ENCODE measurements at places on chromosomes 7 and 10.

- H3K4me1 ChIP-seq: peaks cover 3% of the 10 kb centered on the region
- no peak overlapping the region for H3K4me3 ChIP-seq
- no peaks in the 10 kb centered on the region for H3K27me3 ChIP-seq
- H3K27ac ChIP-seq: no peak overlapping the region
- H3K36me3 ChIP-seq: no peaks in the 10 kb centered on the region
- DNase-seq: no peak
Measured at GRCh38 chr10:77844177-77844576, 82.4 kb downstream of the DLG5 start.

GRCh38 chr10:11901833-11902475 is 78.8 kb downstream of the PROSER2 start:
- no peaks in the 10 kb centered on the region for H3K4me1 ChIP-seq
- no peaks in the 10 kb centered on the region for H3K36me3 ChIP-seq
- H3K27me3 ChIP-seq: no peaks in the 10 kb centered on the region
- no peak for DNase-seq

DNA sequence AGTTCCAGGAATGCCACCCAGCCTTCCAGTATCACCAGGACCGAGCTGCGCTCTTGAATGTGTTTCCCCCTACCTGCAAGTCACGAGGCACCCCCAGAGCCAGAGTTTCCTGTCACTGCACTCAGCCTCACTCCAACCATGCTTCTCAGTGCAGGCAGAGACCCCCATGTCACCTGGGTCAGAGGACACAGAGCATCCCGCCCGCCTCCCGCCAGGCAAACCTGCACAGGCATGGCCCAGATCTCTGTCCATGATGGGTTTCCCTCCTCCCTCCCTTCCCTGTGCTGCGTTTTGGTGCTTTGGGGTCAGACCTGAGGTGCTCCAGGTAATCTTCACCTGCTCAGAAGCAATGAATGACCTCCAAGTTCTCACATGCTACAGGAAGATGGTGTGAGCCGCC is 3.1 kb upstream of the RET start:
- H3K27ac ChIP-seq: no peak overlapping the region
- peaks cover 19% of the 10 kb centered on the region for H3K27me3 ChIP-seq
- H3K4me3 ChIP-seq: no peak overlapping the region
- H3K36me3 ChIP-seq: no peaks in the 10 kb centered on the region

- no peak for DNase-seq
- H3K4me3 ChIP-seq: no peak overlapping the region
- H3K36me3 ChIP-seq: no peaks in the 10 kb centered on the region
- peaks cover 2% of the 10 kb centered on the region for H3K27me3 ChIP-seq
- no peaks in the 10 kb centered on the region for H3K4me1 ChIP-seq
Measured at GRCh38 chr7:21656796-21657195, 114.0 kb downstream of the DNAH11 start.

GRCh38 chr10:62961951-62962523 is 145.9 kb upstream of the EGR2 start:
- peaks cover 27% of the 10 kb centered on the region for H3K27me3 ChIP-seq
- H3K4me1 ChIP-seq: no peaks in the 10 kb centered on the region
- H3K36me3 ChIP-seq: no peaks in the 10 kb centered on the region
- no peak overlapping the region for H3K27ac ChIP-seq

- no peaks in the 10 kb centered on the region for H3K36me3 ChIP-seq
- H3K27ac ChIP-seq: no peak overlapping the region
- H3K4me1 ChIP-seq: peaks cover 3% of the 10 kb centered on the region
- no peak for DNase-seq
- H3K4me3 ChIP-seq: no peak overlapping the region
- no peaks in the 10 kb centered on the region for H3K27me3 ChIP-seq
Measured at GRCh38 chr7:28065308-28065707, 115.3 kb downstream of the JAZF1 start.

GRCh38 chr10:11065567-11065966 is 47.9 kb downstream of the CELF2 start:
- no peak for DNase-seq
- no peaks in the 10 kb centered on the region for H3K36me3 ChIP-seq
- no peaks in the 10 kb centered on the region for H3K4me1 ChIP-seq
- H3K27me3 ChIP-seq: no peaks in the 10 kb centered on the region

- no peak overlapping the region for H3K27ac ChIP-seq
- no peak overlapping the region for H3K4me3 ChIP-seq
- H3K36me3 ChIP-seq: no peaks in the 10 kb centered on the region
- no peaks in the 10 kb centered on the region for H3K27me3 ChIP-seq
Measured at GRCh38 chr7:149093228-149093627, 2.7 kb upstream of the ZNF786 start.

- peaks cover 5% of the 10 kb centered on the region for H3K27me3 ChIP-seq
- H3K4me3 ChIP-seq: no peak overlapping the region
- no peaks in the 10 kb centered on the region for H3K36me3 ChIP-seq
- peaks cover under 1% of the 10 kb centered on the region for H3K4me1 ChIP-seq
- H3K27ac ChIP-seq: no peak overlapping the region
Measured at GRCh38 chr7:95590387-95591248, 5.7 kb downstream of the PDK4 start.

DNA sequence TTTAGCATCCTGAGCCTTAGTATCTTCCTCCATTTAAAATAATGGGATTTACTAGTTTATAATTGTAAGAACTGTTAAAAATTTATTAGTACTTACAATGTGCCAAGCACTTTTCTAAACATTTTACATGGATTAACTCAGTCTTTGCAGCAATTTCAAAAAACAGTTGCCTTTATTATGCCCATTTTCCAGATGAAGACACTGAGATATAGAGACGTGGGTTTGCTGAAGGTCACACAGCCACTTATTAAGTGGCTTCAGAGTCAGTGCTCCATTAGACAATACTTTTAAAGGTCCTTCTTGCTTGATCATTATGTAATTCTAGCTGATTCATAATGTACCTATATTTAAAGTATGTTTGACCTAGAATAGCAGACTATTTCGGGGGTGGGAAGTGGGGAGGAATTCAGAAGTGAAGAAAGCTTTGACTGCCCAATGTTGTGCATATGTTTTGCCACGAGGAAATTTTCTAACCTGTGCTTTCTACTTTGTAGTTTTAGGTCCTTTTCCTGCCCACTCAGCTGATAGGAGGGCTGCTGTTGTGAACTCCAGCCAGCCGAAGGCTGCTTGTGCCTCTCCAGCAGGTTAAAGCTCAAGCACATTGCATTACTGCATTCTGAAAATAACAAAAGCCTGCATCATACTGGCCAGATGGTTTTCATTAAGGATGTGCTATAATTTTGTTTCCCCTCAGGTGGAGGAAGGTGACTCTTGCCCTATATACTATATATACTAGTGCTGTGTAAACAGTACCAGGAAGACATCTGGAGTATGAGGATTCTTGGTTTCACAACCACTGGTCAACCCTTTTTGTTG is 4.3 kb downstream of the PLEKHA8 start:
- H3K27ac ChIP-seq: no peak overlapping the region
- no peaks in the 10 kb centered on the region for H3K27me3 ChIP-seq
- no peak for DNase-seq
- peaks cover 2% of the 10 kb centered on the region for H3K4me1 ChIP-seq
- H3K4me3 ChIP-seq: no peak overlapping the region

- peaks cover 5% of the 10 kb centered on the region for H3K27me3 ChIP-seq
- no peak for DNase-seq
- H3K4me1 ChIP-seq: no peaks in the 10 kb centered on the region
- H3K4me3 ChIP-seq: no peak overlapping the region
- H3K36me3 ChIP-seq: no peaks in the 10 kb centered on the region
Measured at GRCh38 chr10:71309919-71310318, 9.1 kb upstream of the SLC29A3 start.

GRCh38 chr7:1543826-1544177 is 12.2 kb downstream of the TMEM184A start:
- no peaks in the 10 kb centered on the region for H3K4me1 ChIP-seq
- no peak for DNase-seq
- no peak overlapping the region for H3K27ac ChIP-seq
- no peaks in the 10 kb centered on the region for H3K36me3 ChIP-seq
- H3K27me3 ChIP-seq: no peaks in the 10 kb centered on the region

GRCh38 chr10:114526504-114527238 is 122.4 kb upstream of the AFAP1L2 start:
- peak; percentile 95 for DNase-seq
- H3K27me3 ChIP-seq: no peaks in the 10 kb centered on the region
- peaks cover 6% of the 10 kb centered on the region for H3K36me3 ChIP-seq
- H3K27ac ChIP-seq: peak overlapping the region; percentile 99

- H3K27me3 ChIP-seq: peaks cover 6% of the 10 kb centered on the region
- no peak for DNase-seq
- no peaks in the 10 kb centered on the region for H3K4me1 ChIP-seq
- no peak overlapping the region for H3K27ac ChIP-seq
- no peak overlapping the region for H3K4me3 ChIP-seq
- H3K36me3 ChIP-seq: no peaks in the 10 kb centered on the region
Measured at GRCh38 chr10:76882796-76883195, 754.8 kb downstream of the KCNMA1 start.

DNA sequence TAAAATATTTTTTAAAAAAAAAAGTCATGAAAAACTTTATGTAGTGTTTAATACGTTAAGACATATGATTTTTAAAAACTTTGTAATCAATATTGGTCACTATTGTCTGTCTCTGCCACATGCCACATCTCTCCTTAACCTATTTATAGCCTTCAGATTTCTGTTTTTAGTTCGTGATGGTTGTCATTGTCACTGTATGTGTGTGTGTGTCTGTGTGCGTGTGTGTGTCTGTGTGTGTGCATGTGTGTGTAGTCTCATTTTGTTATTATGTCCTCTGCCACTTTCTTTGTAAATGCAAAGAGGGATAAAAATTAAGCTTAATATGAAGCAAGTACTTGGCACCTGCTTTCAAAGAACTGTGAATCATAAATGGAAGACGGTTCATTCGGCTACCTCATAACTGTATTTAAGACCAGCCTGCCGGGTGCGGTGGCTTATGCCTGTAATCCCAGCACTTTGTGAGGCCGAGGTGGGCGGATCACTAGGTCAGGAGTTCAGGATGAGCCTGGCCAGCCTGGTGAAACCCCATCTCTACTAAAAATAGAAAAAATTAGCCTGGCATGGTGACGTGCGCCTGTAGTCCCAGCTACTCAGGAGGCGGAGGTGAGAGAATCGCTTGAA is 354.0 kb downstream of the ARL4A start:
- H3K4me3 ChIP-seq: no peak overlapping the region
- no peak overlapping the region for H3K27ac ChIP-seq
- no peaks in the 10 kb centered on the region for H3K36me3 ChIP-seq
- H3K4me1 ChIP-seq: no peaks in the 10 kb centered on the region

GRCh38 chr10:122073508-122073907 is 84.5 kb downstream of the TACC2 start:
- peaks cover 3% of the 10 kb centered on the region for H3K27me3 ChIP-seq
- H3K4me1 ChIP-seq: no peaks in the 10 kb centered on the region
- H3K36me3 ChIP-seq: no peaks in the 10 kb centered on the region
- no peak overlapping the region for H3K27ac ChIP-seq
- DNase-seq: no peak

GRCh38 chr7:90607196-90607595 is 11.1 kb downstream of the CDK14 start:
- no peak overlapping the region for H3K4me3 ChIP-seq
- H3K4me1 ChIP-seq: no peaks in the 10 kb centered on the region
- H3K27me3 ChIP-seq: peaks cover 37% of the 10 kb centered on the region
- no peaks in the 10 kb centered on the region for H3K36me3 ChIP-seq
- no peak overlapping the region for H3K27ac ChIP-seq

DNA sequence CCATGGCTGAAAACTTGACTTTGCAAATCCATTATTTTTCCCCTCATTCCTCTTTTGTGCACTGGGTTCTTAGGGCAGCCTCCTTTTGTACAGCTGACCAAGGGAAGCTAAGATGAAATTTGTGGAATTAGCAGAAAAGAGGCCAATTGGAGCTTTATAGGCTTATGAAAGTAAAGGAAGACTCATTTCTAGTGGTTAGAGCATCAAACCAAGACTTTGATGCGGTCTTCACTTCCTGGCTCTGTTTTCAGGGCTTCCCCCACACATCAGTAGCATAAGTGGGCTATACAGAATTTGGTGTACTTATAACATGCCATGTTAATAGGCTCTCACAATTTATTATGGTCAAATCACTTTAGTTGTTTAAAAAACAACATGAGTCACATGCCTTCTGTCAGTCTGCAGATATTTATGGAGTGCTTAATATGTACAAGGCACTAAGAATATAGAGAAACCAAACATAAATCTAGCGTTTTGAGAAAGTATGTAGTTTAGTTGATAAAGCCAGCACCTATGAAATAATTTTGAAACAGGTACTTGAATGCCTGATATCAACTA is 5.7 kb downstream of the AUTS2 start:
- peak; percentile 20 for DNase-seq
- no peak overlapping the region for H3K27ac ChIP-seq
- H3K36me3 ChIP-seq: no peaks in the 10 kb centered on the region

GRCh38 chr7:131326576-131326975 is 1.1 kb upstream of the MKLN1 start:
- peaks cover 3% of the 10 kb centered on the region for H3K36me3 ChIP-seq
- peak overlapping the region; percentile 96 for H3K27ac ChIP-seq
- H3K4me1 ChIP-seq: peaks cover 53% of the 10 kb centered on the region
- no peaks in the 10 kb centered on the region for H3K27me3 ChIP-seq
- DNase-seq: no peak

DNA sequence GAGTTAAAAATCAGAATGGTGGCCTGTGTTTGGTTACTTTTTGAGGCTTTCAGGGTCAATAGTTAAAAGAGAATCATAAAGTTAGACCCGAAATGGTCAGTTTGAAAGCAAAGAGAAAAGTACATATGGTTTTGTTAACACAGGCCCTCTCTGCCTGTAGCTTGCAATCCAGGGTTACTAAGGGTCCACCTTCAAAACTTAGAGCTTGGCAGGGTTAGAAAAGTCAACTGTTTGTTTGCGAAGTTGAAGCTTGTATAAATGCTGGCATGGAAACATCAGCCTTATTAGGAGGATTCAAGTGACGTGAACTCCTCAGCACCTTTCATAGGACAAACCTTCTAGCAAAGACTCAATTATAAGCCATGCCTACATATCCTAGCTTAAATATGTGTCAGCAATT is 196.3 kb upstream of the SEMA3A start:
- H3K27me3 ChIP-seq: peaks cover 7% of the 10 kb centered on the region
- no peak overlapping the region for H3K4me3 ChIP-seq
- no peak for DNase-seq
- no peak overlapping the region for H3K27ac ChIP-seq

Measured in activated naive CD4-positive, alpha-beta T cell treated with anti-CD3 and anti-CD28 coated beads for 36 hours (primary cell).